ENCODE measurements at places on chromosomes 6 and 20. TPM values are rescaled to one million over a fixed set of nuclear protein-coding genes. Genes with fewer than 3 reads are reported as not detected.

Gene BICRAL
- total RNA-seq, result 21.0 TPM

Gene ZSCAN12
- total RNA-seq, result 5.6 TPM

Gene PAX1
- not detected for total RNA-seq

Gene TREM2
- 62.2 TPM for total RNA-seq

Gene TRPC4AP
- 67.6 TPM for total RNA-seq

Gene OPRM1
- not detected for total RNA-seq

Gene PXMP4
- total RNA-seq, result 35.6 TPM

Gene MYCT1
- 23.5 TPM for total RNA-seq

Gene OCSTAMP
- total RNA-seq, result 0.43 TPM

Gene MAP3K5
- total RNA-seq, result 32.5 TPM

Gene KIF13A
- total RNA-seq, result 59.0 TPM

Gene RBM24
- total RNA-seq, result 0.49 TPM

Gene XPO5
- total RNA-seq, result 36.9 TPM

Gene SLC44A4
- 23.1 TPM for total RNA-seq

Gene DHX16
- total RNA-seq, result 27.4 TPM

Gene EFCAB8
- 0.72 TPM for total RNA-seq

Gene MYLK2
- not detected for total RNA-seq

Gene AK9
- 8.8 TPM for total RNA-seq

Gene TSPO2
- total RNA-seq, result not detected

Gene HTR1E
- total RNA-seq, result not detected

Gene SRSF3
- 169 TPM for total RNA-seq

Gene THBD
- 104 TPM for total RNA-seq

Gene NOX3
- total RNA-seq, result not detected

Gene HSPA1L
- total RNA-seq, result 2.0 TPM

Gene NR2E1
- total RNA-seq, result not detected

Gene ADAM33
- 11.0 TPM for total RNA-seq

Gene COL9A3
- 1.1 TPM for total RNA-seq

Gene PTCHD4
- 4.1 TPM for total RNA-seq

Gene MUC21
- 1.1 TPM for total RNA-seq

Gene HNF4A
- total RNA-seq, result 0.20 TPM

Gene RAET1G
- total RNA-seq, result 1.2 TPM

Gene CALHM5
- 1.9 TPM for total RNA-seq

Gene SYNGAP1
- total RNA-seq, result 23.0 TPM

Gene FOXS1
- 3.3 TPM for total RNA-seq

Gene NUP43
- 23.9 TPM for total RNA-seq

Gene AGPAT4
- total RNA-seq, result 16.6 TPM

Gene KAT14
- total RNA-seq, result 12.5 TPM

Gene RIPOR3
- 6.8 TPM for total RNA-seq

Gene RRAGD
- total RNA-seq, result 44.0 TPM

Gene C20orf144
- 0.23 TPM for total RNA-seq

Gene ANKRD6
- 20.2 TPM for total RNA-seq

Gene SAPCD1
- 2.6 TPM for total RNA-seq

Gene FAM217A
- total RNA-seq, result not detected

Gene MYLK4
- total RNA-seq, result 0.84 TPM

Gene FAM83D
- 2.0 TPM for total RNA-seq

Gene LZTS3
- total RNA-seq, result 21.5 TPM

Gene ALDH5A1
- total RNA-seq, result 15.5 TPM

Data from upper lobe of right lung (tissue), 1 donor.